ENCODE measurements at places on chromosomes 3 and 15.

GRCh38 chr3:119589102-119589773 lies 8.4 kb upstream of the PLA1A start:
- no peak for DNase-seq

DNA sequence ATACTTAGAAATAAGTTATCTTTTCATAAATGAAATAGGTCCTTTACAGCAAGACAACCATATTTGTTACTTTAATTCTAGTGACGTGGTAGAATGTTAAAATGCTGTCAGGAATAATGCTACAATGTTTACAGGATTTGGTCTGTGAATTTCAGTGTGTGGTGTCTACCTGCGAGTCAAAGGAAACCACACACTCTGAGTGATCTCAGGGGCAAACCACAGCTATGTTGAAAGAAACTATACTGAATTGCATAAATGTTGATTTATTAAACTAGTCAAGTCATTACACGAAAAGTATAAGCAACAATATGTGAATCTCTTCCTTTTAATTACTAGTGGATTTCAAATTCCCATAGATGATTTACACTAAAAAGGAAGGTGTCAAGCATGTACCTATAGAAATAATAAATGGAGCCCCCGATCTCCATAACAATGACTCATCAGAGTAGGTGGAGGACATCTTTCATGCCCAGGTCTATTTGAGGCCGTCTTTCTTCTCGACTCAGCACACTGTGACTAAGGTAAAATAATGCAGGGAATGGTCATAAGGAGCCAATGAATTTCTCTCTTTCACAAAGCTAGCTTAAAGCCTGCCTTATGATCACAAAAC lies 463.0 kb downstream of the ERC2 start:
- no peak for DNase-seq

DNA sequence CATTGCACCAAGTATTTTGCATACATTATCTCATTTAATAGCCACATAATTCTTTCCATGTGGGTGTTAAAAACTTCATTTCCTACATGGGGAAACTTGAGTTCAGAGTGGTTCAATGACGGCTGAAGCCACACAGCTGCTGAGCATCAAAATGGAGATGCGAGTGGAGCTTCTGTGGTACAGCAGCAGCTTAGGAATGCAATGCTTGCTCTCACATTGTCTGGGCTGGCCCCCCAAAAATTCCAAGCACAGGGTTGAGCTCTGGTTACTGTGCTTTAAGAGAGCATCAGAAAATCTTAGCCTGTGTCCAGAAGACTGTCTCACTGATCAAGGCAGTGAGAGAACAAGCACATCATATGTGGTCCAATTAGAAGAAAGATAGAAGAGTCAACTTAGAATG lies 57.4 kb upstream of the GADL1 start:
- no peak for DNase-seq

GRCh38 chr3:126381966-126382365 lies 12.7 kb upstream of the CFAP100 start:
- no peak for DNase-seq

GRCh38 chr3:190044974-190045373 lies 75.7 kb downstream of the P3H2 start:
- DNase-seq: no peak

GRCh38 chr3:49006408-49007067 lies 653 bp upstream of the WDR6 start:
- no peak for DNase-seq

GRCh38 chr3:7790141-7790540 lies 711.5 kb upstream of the LMCD1 start:
- DNase-seq: no peak

- no peak for DNase-seq
These were observed 99.6 kb downstream of the NEDD4 start for GRCh38 chr15:55893852-55894251.

- DNase-seq: no peak
These were observed 175.0 kb downstream of the CFAP20DC start for GRCh38 chr3:58874795-58875194.

DNA sequence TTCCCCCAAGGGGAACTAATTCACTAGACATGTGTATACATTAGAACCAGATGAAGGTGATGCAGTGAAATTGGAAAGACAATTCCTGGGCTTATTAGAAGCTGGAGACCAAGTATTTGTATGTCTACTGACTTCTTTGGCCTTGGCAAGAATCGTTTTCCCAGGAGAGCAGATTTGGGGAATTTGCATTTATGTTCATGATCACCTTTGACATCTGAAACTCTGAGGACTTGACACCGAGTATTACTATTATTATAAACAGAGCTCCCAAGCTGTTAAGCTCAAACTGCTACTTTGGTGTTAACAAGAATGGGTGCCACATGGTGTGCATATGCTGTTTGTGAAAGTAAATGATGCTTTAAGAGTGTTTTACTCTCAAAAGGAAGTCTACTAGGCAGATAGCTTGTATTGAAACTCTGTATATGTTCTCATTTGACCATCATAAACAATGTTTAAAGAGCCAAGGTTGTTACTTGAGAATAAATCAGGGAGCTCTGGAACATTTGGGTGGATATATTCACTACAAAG lies 519.8 kb upstream of the GOLIM4 start:
- no peak for DNase-seq

DNA sequence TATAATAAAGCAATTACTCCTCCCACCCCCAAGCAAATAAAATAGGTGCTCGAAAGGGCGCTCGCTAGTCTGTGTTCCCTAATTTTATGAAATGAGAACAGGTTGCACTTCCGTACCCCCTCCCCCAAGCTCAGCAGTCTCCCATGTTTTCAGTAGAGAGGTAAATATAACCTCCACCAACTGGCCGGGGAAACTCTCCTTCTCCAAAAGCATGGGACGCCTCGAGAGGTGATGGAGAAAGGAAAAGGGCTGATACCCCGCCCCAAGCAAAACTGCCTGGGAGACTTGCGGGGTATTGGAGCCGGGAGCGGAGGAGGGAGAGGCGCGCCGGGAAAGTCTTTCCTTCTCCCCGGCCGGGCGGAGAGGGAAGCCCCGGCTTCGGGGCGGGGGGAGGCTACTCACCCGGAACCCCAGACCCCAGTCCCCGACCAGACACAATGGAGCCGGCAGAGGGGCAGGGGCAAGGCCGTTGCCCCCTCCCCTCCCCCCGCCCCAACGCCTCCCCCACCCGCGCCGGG lies 605 bp downstream of the DCUN1D1 start:
- no peak for DNase-seq

- no peak for DNase-seq
These were observed 1.4 kb downstream of the GJD2 start for GRCh38 chr15:34753236-34753894.

GRCh38 chr15:35519541-35520149 lies 26.3 kb downstream of the DPH6 start:
- DNase-seq: no peak

GRCh38 chr15:94580211-94580885 lies 349.0 kb downstream of the MCTP2 start:
- DNase-seq: no peak

DNA sequence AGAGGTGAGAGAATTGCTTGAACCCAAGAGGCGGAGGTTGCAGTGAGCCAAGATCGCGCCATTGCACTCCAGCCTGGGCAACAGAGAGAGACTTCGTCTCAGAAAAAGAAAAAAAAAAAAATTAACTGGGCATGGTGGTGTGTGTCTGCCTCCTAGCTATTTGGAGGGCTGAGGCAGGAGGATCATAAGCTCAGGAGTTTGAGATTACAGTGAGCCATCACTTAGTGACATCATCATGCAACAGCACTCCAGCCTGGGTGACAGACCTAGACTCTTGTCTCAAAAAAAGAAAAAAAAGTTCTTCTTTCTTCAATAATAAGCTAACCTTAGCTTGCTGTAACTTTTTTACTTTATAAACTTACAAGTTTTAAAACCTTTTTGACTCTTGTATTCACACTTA lies 99.8 kb downstream of the SLMAP start:
- DNase-seq: no peak

DNA sequence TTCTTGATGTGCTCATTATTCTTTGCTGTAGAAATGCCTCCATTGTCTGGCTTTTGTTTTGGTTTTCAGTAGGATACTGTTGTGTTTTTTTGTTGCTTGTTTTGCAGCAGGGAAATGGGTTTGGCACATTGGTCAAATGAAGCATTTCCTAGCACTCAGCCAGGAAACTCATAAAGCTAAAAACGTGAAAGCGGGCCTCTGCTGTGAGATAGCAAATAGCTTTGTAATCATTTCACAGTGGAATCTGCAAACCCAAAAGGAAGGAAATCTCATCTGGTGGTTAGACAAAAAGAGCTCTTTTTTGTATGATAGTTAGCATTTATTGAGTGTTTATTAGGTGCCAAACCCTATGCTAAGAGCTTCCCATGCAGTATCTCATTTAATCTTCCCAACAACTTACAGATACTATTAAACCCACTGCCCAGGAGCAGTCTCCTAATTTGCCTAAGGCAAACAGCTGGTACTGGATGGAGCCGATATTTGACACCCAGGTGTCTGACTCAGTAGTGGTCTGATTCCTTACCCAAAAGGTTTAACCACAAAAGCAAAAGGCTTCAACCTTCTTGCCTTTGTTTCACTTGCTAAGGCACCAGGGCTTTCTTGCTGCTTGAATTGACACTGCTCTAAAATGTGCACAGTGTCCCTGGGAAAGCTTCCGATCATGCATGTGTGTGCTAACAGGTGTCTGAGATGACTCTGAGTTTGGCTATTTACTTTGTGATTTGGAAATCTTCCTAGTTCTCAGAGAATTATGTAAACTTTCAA lies 527.9 kb upstream of the MDFIC2 start:
- DNase-seq: no peak

DNA sequence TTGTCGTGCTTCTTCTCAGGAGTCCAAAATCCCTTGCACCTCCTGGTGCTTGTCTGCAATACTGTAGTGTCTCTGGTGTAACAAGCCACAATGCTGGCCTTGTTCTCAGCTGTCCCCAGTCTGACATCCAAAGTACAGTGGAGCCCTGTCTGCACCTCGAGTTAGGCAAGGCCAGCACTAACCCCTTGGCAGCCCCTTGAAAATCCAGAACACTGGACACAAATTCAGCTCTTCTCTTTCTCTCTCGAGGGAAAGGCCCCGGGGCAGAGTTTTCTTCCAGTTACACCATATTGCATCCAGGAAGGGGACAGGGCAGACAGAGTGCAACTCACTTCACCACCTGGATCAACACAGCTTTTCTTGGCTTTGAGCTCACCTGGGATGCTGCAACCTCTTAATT lies 91.3 kb upstream of the ATP10A start:
- DNase-seq: no peak

- no peak for DNase-seq
These were observed 136.0 kb upstream of the CFAP20DC start for GRCh38 chr3:59185591-59186369.

GRCh38 chr3:43769097-43769884 lies 78.6 kb downstream of the ABHD5 start:
- peak; percentile 60 for DNase-seq

GRCh38 chr3:178631950-178632349 lies 95.7 kb downstream of the KCNMB2 start:
- no peak for DNase-seq

- DNase-seq: no peak
These were observed 984 bp upstream of the RPP25 start for GRCh38 chr15:74957476-74958035.

GRCh38 chr3:127112796-127113570 lies 79.9 kb upstream of the PRR23E start:
- DNase-seq: no peak

GRCh38 chr3:73926360-73927202 lies 301.8 kb upstream of the PDZRN3 start:
- DNase-seq: no peak

DNA sequence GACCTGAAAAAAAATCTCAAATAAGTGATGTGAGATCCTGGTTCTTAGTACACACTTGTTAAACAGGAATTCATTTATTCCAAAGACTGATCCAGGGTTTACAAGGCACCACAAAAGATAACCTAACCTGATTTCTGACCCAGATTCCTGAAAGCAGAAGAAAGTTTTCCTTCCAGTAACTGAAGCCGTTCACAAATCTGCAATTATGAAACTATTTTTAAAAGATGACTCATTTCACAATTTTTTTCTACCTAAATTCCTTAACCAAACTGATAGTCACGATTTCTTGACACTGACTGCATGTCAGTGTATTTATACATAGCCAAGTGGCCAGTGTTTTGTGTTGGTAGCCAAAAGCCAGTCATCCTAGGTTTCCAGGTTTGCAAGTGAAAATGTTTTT lies 17.1 kb downstream of the SLC9A9 start:
- DNase-seq: no peak

DNA sequence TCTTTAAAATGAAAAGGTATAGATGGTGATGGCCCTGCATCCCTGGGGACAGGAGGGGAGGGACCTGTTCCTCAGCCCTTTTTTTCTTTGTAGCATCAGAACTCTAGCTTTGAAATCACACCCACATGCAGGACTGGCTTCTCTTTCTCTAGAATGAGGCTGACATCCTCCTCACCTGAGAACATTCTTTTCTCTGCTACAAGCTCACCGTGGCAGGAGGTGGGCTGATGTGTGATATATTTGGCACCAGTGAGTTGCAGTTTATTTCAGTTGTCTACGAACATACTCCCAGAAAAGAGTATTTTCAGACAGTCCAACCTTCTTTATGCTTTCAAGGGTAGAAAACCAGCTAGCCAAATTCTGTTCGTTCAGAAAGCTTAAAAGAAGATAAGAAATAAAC lies 43.6 kb upstream of the RARB start:
- DNase-seq: no peak

DNA sequence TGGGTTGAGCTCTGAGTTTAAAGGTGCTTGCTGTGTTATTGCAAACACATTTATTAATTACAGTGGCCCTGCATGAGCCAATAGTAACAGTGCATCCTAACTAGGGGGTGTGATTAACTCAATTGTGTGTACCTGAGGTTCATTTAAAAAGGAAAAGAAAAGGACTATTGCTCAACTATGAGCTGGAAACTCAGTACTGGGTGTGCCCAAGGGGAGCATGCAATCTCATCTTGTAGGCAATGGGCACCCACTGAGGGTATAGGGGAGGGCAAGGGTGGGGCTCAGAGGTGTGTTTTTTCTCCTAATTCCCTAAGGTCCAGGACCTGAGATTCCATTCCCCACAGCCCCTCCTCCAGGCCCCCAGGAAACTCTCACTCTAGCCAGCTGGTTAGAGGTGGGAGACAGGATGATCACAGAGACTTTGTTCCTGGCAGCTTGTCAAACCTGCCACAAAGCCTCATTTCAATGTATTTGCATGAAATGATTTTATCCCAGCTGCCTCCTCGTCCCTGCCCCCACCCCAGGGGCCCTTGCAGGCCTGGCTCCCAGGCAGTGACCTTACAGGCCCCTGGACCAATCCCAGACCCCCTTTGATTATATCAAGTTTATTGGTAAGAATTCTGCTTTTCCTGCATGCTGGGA lies 220.7 kb downstream of the TBC1D2B start:
- no peak for DNase-seq
